ENCODE measurements at places on chromosomes 13 and 19.

- DNase-seq, result no peak
These were observed 16.6 kb downstream of the ATP4B start for GRCh38 chr13:113641426-113641825.

DNA sequence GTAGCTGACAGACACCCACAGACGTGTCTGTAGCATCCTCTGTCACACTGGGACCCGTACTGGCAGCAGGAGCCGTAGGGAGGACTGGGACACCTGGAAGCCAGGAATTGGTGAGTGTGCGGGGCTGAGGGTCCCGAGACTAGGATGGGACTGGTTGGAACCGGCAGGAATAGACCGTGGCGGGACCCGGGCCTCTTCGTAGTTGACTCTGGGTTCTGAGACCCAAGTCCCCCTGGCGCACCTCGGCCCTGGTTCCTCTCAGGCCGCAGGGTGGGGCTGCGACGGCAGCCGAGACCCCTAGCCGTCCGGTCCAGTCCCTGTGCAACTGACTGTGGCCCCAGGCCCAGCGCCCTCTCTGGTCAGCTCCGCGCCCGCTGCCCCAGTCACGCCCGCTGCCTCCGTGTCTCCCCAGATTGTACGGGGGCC lies 64.7 kb downstream of the ZNF823 start:
- no peak for DNase-seq

DNA sequence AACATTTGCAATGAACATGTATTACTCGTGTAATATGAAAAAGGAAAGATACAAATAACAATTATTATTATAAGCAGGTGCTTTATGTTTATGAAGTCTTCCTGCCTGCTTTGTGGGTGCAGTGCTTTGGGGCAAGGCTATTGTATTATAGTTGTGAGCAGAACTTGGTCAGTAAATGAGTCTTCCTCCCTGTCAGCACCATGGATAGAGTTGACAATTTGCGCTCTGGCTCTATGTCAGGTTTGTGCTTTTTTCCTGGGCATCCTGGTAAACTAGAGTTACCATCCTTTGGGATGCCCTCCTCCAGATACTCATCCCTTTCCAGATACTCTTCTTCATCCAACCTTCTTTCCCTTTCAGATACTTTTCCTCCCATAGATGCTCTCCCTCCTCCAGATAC lies 19.6 kb downstream of the ERICH6B start:
- DNase-seq, result no peak

- DNase-seq, result no peak
These were observed 473.6 kb downstream of the FOXO1 start for GRCh38 chr13:40192858-40193257.

DNA sequence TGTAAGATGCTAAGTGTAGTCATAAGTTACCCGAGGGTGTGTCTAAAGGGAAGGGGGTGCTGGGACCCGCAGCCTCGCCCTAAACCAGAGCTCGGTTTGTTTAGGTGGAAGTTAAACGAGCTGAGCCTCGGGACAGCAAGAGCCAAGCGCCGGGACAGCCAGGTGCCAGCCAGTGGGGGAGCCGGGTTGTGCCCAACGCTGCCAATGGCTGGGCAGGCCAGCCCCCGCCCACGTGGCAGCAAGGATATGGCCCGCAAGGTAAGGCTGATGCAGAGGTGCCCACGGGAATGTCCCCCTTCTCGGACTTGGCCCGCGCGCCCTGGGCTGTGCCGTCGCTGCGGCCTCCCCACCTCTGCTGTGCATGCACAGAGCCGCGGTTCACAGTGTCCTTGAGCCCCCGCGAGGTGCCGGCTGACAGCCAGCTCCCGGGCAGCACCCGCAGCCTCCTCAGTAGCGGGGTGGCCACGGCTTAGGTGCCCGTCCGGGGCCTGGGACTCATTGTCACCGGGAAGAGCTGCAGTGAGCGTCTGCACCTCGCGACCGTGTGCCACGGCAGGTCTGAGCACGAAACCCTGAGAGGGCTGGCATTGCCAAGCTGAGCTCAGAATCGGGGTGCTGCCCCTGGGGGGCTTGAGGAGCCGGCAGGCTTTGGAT lies 9.3 kb upstream of the RPS15 start:
- DNase-seq, result no peak

- no peak for DNase-seq
These were observed 419.2 kb downstream of the OLFM4 start for GRCh38 chr13:53447863-53448262.

GRCh38 chr19:3058821-3059314 lies 3.4 kb downstream of the TLE5 start:
- DNase-seq, result no peak

GRCh38 chr13:70424428-70424827 lies 316.2 kb upstream of the KLHL1 start:
- no peak for DNase-seq

GRCh38 chr19:18208098-18208951 lies 4.5 kb upstream of the RAB3A start:
- DNase-seq, result peak; percentile 46

GRCh38 chr13:106535552-106536243 lies at the start of gene EFNB2:
Gene EFNB2, minus strand, starts transcription at chr13:106535662. Its CDS starts 698 bp downstream, at chr13:106534964.
- DNase-seq, result peak; percentile 73

DNA sequence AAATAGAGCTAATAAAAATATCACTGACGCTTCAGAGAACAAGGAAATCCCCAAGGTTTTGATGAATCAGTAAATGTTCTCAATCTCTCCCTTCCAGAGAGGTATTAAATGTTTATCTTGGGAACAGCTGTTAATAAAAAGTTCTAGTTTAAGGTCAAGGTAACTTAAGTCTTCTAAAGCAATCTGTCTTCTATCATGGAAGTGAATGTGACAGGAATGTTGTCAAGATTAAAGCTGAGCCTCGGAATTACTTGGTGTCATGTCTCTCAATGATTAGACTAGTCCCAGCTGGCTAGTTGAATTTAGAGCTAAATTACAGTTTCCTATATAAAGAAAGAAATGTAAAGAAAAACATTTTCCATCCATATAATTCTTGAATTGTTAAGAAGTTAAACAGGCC lies 23.4 kb downstream of the ESD start:
- DNase-seq, result no peak

DNA sequence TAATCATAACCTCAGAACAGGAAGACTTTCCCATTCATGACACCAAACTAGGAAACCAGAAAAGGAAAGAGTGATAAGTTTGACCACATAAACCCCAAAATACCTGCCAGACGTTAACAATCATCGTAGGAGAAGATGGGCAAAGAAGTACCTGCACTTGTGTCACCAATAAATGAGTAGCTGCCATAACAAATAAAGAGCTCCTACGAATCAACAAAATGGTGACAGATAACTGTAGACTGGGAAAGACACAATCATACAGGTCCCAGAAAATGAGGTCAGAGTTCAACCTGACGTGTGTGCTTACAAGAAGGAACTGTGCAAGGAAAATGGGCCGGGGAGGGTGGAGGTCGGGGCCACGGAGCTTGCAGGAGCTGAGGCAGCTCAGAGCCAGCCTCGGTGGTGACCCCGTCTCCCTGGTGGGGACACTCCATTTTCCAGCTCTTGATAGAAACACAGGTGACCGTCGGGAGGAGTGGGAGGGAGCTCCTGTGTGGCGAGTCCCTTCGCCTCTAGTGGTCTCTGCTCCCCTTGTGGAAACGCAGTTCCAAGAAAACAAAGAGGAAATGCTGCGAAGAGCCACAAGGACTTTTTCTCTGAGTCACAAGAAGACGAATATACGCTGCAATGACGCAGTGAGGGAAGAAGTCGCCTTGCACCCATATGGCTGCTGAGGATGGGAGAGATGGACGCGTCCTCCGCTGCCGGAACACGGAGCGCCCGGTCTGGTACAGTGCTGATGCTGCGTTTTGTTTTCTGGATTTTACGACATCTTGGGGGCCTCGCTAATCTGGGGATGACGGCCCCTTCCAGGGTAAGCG lies 9.5 kb downstream of the PIP5K1C start:
- DNase-seq, result no peak

DNA sequence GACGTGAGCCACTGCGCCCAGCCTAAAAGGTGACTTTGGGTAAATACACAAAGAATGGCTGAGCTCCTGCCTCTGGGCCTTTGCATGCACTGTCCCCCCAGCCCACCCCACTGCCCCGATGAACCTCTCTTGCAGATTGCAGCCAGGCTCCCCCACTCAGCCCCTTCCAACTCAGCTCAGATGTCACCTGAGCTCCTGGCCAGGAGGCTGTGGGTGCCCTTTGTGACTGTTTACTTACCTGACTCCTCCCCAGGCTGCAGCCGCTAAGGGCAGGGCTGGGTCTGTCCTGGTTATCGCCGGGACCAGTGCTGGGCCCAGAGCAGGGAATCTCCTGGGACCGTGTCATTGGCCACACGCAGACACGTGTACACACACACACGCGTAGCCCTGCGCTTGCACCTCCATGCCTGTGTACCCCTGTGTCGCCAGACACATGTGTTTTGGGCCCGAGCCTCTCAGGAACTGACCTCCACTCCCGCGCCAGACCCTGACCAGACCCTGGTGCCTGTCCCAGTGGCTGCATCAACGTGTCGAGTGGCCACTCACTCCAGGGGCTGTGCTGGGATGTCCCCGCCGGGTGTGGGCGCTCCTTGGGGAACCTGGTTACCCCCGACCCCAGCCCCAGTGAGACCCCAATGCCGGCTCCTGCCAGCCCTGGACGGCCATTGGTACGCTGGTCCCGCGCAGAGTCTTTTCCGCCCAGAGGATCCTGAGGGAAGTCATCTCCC lies 18.7 kb downstream of the EFNA2 start:
- DNase-seq, result no peak

- DNase-seq, result no peak
These were observed 39.7 kb downstream of the USP12 start for GRCh38 chr13:27131906-27132305.

DNA sequence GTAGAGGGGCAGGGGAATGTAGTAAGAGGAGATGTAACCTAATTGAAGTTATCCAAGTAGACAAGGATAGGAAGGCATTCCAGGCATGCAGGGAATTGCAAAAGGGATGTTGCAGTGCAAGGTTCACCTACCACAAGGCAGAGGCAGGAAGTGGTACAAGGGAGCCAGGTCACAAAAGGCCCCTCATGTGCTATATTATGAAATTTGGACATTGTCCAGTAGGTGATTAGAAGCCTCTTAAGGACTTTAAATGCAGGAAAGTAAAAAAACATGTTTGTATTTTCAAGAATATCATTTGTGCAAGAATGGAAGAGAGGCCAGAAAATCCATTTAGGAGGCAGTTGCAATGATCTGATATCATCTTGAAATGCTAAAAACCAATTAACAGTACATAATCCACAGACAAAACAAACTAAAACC lies 111.4 kb downstream of the FRY start:
- DNase-seq, result no peak

DNA sequence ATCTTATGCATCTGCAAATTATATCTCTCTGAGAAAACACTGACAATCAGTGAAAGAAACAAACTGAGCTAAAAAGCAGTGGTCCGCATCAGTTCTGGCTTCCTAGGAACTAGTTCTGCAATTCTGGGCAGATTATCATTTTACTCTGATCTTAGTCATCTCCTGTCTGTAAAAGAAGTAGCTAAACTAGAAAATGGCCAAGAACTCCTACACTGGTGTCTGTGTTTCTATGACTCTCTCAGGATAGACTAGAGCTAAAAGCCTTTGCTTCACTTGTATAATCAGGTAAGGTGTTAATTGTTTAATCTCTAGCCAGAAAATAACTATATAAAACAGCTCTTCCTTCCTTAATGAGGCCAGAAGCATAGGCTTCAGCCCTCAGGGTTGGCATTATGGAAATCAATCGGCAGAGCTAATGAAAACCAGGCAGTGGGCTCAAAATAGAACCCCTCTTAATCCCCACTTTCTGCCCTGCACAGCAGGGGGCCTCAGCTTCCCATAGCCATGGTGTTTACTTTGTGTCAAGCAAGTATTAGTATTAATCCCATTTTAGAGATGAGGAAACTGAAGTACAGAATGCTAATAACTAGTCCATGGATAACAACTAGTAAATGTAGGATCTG lies 459.2 kb downstream of the FGF14 start:
- DNase-seq, result no peak

DNA sequence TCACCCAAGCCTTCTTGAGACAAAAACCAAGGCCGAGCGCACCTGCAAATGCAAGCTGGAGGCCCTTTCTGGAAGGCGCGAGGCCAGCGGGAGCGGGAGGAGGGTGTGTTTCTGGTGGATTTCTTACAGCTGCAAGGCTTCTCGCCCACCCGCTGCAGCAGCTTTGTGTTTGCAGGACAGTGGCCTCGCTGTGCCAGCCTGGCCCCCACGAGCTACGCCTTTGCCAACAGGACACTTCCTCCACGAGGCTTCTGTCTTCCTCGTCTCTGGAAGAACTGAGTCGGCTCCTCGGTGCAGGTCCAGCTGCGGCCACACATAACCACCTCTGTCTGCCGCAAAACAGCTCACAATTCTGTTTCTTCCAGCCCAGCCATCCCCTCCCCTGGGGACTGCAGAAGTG lies 10.1 kb downstream of the ATCAY start:
- no peak for DNase-seq

GRCh38 chr13:50167224-50167947 lies 152.1 kb downstream of the KCNRG start:
- no peak for DNase-seq

GRCh38 chr19:6038634-6039405 lies 60.9 kb upstream of the RANBP3 start:
- DNase-seq, result no peak

DNA sequence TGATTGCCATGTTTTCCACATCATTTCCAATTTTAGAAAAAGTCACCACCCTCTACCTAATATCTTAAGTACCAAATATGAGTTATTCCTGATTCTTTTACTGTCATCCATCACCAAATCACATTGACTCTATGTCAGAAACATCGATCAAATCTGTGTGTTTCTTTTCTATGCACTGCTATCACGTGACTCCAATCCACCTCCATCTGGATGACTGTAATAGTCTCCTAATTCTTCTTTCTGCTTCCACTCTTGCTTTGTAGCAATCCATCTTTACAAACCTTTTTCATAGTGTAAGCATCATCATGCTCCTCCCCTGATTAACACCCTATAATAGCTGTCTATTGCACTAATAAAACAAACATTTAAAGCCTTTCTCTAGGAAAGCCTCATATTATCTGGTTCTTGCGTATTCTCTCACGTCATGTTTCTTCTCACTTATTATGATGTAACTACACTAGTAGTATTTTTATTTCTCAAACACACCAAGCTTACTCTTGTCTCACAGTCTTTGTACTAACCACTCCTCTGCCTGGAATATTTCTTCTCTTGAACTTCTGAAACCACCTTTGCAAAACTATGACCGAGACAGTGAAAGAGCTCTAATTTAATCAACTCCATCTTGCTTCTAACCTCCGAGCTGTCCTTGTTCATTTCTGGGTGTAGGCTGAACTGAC lies 10.7 kb upstream of the FPR3 start:
- DNase-seq, result no peak

GRCh38 chr19:6020972-6021805 lies 43.2 kb upstream of the RANBP3 start:
- no peak for DNase-seq

DNA sequence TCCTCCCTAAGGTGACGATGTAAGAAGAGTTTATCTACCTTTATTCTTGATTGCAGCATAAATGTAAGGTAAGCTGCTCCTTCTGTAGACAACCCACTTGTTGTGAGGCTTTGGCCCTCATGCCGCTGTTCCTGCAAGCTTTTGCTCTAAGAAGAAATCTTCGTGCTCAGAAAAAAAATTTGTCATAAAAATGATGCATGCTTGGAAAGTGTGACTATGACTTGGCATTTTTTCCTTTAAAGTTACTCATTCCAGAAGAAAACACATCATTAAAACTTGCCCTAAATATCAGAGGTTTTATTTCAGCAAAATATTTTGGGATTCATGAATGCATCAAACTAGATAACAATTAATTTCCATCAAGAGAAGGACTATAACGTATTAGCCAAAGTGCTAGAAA lies 39.8 kb downstream of the KCTD12 start:
- no peak for DNase-seq
